ENCODE measurements at places on chromosomes 13 and 19.
A peak's percentile ranks its signal among the peaks of the same experiment; 100 is the strongest.

DNA sequence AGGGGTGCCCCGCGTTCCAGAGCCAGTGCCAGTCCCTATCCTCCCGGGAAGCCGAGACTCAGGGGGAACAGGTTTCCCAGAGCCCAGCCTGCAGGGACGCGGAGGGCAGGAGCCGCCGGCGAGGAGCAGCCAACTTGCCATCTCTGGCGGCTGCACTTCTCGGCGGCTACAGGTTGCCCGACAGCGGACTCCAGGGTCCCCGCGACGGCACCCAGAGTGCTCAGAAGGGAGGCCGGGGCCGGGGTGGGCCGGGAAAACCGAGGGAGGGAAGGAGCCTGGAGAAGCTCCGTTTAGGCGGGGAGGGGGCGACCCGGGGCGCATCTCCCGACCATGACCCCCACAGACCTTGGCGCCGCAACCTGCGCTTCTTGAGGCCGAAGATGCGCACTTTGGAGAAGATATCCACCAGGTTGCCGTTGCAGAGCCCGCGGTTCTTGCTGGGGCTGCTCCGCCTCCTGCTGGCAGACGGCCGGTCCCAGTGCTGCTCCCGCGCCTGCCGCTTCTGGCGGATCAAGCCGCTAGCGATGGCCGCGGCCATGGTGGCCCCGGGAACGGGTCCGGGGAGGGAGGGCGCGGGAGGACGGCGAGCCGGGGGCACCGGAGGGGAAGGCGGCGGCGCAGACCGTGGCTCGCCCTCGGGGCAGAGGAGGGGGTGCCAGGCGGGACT is 463.8 kb downstream of the ITGBL1 start:
- DNase-seq = peak; percentile 56

DNA sequence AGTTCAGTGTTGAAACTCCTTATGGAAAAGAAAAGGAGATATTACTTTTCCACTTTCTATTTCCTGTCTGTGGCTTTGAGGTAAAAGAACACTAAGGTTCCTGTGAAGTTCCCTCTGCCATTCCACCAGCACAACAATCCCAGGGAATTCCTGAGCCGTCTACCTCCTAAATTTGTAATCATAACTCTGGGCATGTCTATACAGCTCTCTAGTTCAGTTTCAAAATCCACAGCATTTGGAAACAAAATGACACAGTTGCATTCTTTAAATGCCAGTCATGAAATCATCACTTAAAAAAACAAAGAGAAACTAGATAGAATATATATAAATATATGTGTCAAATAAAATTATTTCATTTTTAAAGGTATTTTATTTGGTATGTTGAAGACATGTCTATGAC is 9.0 kb upstream of the THSD1 start:
- DNase-seq = no peak

GRCh38 chr19:40365613-40366401 is 17.3 kb downstream of the PLD3 start:
- DNase-seq = no peak

GRCh38 chr13:42276683-42277082 is 4.7 kb downstream of the AKAP11 start:
- no peak for DNase-seq

GRCh38 chr13:113057084-113057483 is 48.5 kb upstream of the F7 start:
- no peak for DNase-seq

- DNase-seq = no peak
Observed at GRCh38 chr13:33270895-33271538, 14.5 kb downstream of the STARD13 start.

- DNase-seq = no peak
Observed at GRCh38 chr19:9076901-9077300, 10.0 kb upstream of the OR1M1 start.

GRCh38 chr13:57569986-57570385 is 61.6 kb upstream of the PCDH17 start:
- DNase-seq = no peak

GRCh38 chr19:14116918-14117578 is 514 bp downstream of the PRKACA start:
- DNase-seq = no peak

DNA sequence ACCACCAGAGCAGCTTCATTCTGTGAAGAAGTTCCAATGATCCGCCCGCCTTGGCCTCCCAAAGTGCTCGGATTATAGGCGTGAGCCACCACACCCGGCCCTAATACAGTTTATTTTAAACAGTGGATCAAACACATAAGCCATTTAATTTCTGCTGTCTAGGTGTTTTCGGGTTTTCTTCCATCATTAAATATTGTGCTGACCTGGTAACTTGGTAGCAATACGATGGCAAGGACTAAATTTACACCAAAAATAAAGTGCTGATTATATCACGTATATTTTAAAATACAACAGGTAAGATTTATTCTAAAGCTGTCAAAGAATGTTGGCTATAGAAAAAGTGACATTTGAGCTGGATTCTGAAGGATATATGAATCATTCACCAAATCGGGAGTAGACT is 1.3 kb downstream of the MED4 start:
- DNase-seq = no peak

DNA sequence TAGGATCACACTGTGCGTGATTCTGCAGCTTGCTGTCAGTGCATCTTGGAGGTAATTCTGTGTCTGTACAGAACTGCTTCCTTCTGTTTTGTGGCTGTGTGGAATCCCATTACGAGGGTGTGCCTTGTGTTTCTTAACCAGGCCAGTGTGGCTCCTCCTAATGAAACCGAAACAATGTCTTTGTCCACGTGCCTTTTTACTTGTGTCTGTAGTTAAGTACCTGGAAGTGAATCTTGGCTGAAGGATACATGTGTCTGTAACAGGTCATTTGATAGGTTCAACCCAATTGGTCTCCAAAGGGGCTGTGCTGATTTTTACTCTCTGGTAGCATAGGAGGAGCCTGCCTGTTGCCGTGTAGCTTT is 13.1 kb downstream of the NOP53 start:
- DNase-seq = no peak

GRCh38 chr19:49672131-49672919 is 4.7 kb upstream of the PRMT1 start:
- peak; percentile 56 for DNase-seq

DNA sequence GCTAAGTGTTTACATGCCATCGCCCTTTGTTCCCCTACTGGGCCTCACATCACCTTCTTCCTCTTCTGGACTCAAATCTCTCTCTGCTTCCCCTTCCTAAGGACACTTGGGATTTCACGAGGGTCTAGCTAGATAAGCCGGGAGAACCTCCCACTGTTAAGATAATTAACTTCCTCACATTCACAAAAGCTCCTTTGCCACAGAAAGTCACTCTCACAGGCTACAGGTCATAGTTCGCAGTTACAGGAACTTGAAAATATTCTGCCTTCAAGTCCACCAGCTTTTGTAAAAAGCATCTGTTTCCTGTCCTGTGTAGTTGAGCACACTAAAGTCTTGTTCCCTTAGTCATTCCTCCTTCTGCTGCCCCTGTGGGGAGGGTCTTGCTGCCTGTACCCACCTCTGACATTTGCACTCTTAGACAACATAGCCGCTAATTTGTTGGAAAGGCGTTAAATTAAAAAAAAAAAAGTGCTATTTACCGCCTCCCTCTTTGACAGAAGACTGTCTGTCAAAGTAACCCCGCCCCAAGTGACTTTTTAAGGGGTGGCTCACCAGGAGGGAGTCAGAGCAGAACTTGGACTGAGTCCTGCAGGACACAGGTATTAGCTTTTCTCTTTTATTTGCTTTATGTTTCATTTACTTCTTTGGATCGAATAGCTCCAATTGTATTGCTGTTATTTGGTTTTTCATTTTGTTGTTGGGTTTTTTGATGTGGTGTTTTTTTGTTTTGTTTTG is 26.8 kb upstream of the CEACAM21 start:
- DNase-seq = no peak

DNA sequence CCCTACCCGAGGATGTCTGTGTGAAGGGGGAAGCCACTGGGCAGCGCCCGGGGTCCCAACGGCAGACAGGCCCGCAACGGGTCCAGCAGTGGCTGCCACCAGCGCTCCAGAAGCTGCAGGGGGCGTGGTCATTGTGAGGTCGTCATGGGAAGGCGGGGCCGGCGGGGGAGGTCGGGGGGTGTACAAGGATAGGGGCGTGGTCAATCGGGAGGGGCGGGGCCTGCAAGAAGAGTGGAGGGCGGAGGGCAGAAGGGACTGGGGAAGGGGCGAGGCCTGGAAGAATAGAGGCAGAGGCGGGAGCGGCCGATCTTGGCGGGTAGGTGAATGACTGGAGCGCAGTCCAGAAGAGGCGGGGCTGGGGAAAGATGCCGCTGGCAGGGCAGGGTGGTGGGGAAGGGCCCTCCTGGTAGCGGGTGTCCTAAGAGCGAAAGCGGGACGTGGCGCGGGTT is 4.4 kb downstream of the FUZ start:
- DNase-seq = peak; percentile 89

DNA sequence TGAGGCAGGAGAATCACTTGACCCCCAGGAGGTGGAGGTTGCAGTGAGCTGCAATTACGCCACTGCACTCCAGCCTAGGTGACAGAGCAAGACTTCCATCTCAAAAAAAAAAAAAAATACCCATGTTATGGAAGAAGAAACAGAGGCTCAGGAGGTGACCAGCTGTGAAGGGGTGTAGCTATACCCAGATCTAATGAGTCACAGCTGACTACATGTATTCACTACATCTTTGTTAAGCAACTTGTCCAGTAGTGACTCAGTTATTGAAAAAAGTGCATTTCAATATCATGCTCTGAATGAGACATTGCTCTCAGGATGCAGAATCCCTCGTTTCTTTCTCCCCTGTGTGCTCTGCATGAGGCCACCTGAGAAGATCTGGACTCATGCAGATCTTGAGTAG is 16.1 kb upstream of the SPART start:
- DNase-seq = no peak

- no peak for DNase-seq
Observed at GRCh38 chr13:101773062-101773461, 320.6 kb downstream of the ITGBL1 start.

DNA sequence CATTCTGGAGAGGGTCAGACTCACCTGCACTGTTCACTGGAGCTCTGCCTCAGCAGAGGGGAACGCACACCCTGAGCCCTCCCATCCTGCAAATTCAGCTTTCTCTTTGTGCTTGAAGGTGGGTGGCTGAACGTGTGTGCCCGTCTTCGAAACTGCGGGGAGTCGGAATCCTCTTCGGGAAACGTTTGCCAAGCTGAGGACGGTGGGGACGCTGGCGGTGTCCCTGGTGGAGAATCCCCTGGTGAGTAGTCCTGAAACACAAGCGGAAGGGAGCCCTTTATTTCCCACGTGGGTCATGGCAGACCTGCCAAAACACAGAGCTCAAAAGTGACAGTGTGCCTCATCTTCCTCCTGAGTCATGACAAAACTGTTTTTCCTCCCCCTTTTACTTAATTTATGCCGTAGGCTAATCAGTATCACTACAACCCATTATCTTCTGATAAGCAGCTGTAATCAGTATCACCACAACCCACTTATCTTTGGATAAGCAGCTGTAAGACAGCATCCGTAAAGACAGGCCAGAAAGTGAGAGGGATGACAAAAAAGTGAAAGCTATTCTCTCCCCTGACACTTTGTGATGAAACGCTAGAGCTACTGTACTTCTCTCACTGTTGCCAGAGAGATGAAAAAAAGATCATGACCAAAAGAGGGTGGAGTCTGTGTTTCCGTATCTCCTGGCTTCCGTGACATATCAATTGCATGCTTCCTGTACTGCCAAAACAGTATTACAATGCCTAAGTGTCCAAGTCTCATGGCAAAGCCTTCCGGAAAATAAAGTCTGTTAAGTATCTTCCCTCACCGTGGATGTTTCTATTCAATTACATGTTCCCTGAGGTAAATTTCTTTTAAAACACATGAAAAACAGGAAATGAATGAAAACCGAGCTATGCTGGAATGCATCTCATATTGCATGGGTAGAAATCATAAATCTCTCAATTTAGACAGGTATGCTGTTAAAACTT is 155.5 kb downstream of the TBC1D4 start:
- DNase-seq = no peak

DNA sequence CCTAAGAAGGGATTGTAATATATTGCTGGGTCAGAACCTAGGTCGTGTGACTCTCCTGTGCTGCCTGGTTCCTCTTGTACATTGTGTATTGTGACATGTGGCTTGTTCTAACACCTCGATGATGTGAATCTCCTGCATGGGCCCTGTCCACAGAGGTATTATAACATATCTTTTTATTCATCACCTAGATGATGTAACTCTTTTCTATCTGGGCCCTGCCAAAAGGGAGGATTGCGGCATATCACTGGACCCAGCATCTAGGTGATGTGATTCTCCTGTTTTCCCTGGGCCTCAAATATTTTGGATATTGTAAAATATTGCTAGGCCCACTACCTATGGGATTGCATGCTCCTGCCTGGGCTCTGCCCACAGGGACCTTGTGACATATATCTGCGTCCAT is 33.4 kb upstream of the ZNF254 start:
- no peak for DNase-seq

GRCh38 chr13:83229574-83230305 is 652.5 kb downstream of the SLITRK1 start:
- no peak for DNase-seq

GRCh38 chr19:38692458-38693379 is 45.3 kb downstream of the ACTN4 start:
- no peak for DNase-seq

- no peak for DNase-seq
Observed at GRCh38 chr13:49258089-49258796, 10.5 kb downstream of the CDADC1 start.

DNA sequence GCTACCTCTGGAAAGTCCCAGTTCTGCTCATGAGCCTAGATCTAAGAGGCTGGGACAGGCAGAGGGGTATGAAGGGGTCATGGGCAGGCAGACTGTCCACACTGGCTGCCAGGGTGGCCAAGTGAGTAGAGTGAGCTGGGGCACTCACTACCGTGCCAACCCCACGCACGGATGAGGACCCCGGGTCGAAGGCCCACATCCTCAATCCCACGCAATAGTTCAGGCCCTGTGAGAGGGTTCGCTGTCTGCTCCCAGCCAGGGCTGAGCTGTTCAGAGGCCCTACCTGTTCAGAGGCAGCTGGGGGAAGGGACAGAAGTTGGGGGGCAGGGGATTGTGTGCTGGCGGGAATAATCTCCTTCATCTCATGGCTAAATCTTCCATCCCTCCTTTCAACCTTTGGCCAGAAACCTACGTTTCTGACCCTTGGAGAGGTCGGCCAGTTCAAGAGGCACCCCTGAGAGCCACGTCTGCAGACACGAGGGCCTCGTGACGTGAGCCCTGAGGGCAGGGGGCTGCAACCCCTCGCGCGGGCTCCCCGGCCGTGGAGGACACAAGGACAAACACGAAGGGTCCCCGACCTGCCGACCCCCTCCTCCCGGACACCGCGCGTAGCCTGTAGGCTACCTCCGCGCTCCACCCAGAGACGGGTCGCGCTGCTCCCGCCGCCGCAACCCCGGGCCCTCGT is 1.0 kb upstream of the RPS5 start:
- no peak for DNase-seq

- no peak for DNase-seq
Observed at GRCh38 chr19:15871570-15871969, 26.3 kb downstream of the CYP4F2 start.
